ENCODE measurements at places on chromosomes 2 and 18.

GRCh38 chr2:170180031-170180566 is 2.2 kb downstream of the MYO3B start:
- no peak for DNase-seq

GRCh38 chr18:54983041-54983686 is 23.9 kb upstream of the CCDC68 start:
- DNase-seq, result peak; percentile 37

- no peak for DNase-seq
Observed at GRCh38 chr2:25041307-25041927, 459 bp upstream of the EFR3B start.

DNA sequence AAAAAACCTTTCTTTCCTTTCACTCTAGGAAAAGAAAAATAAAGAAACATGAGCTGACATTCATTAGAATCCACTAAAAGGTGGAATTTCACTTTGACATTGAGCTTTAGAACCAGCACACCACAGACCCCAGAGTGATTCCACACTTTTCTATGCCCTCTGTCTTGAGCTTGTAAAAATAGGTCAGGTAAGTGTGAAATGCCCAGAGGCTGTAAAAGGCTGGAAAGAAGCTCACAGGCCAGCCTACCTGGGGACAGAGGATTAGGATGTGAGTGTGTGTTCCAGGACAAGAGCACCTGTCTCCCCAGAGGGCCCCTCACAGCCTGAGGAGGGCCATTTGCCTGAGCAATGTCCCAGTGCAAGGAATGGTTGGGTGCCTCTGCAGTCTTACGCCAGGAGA is 56.3 kb upstream of the MYO3B start:
- no peak for DNase-seq

GRCh38 chr2:206225435-206226232 is 48.8 kb upstream of the ZDBF2 start:
- no peak for DNase-seq

GRCh38 chr2:231384970-231385369 is 10.5 kb upstream of the B3GNT7 start:
- no peak for DNase-seq

DNA sequence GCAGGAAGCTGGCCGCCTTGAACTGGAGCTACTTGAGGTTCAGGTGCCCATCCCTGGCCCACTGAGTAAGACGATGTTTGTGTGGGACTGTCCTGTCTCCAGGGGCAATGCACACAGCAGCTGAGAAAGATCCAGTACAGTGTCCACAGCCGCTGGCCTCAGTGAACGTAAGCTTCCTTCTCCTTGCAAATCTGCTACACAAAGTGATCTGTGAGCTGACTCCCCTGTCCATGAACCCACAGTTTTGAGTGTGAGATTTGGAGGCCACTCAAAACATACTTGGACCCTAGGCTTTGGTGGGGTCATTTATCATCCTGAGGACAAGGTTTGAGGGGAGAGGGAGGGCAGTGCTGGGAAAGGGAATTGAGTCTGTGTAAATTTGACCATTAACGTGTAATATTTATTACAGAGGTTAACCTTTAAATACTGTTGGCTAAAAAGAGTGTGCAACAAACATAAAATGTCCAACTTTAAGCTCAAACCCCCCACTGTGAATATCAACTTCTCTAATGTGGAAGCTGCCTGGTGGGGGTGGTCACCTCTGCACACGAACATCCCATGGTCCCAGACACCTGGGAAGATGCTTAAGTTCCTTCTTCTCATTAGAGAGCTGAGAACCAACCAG is 4.9 kb upstream of the CYS1 start:
- no peak for DNase-seq

GRCh38 chr2:118830118-118830517 is 17.3 kb downstream of the EN1 start:
- DNase-seq, result no peak

DNA sequence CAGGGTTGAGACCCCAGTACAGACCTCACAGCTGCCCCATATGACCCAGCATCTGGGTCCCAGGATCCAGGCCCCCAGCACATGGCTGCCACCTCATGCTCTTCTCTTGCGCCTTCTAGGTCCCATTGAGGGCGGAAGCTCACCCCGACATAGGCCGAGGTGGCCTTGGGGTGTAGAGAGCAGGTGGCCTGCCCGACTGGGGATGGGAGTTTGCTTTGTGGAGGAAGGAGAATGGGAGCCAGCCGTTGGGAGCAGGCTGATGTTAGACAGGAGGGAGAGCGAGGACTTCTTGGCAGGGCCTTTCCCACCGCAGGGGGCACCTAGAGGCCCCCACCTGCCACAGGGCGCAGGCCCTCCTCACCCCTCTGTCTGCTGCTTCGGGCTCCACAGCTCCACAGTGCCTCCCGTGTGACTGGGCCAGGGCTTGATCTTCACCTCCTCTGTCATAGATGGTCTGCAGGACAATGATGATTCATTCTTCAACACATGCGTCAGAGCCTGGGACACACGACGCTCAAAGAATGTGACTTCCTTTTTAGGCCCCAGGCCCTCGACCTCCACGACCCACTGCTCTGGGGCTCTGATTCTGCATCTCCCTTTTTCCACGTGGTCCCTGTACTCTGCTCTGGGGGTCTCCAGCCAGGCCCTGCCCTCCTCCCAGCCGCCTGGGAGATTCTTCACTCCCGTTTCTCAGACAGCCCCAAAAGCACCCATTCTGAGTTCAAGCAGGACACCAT is 86.6 kb upstream of the ODC1 start:
- DNase-seq, result no peak

- no peak for DNase-seq
Observed at GRCh38 chr2:53210538-53210937, 557.1 kb upstream of the CHAC2 start.

GRCh38 chr2:240247241-240247867 is 106.9 kb upstream of the OTOS start:
- no peak for DNase-seq

- DNase-seq, result no peak
Observed at GRCh38 chr2:225076125-225076524, 33.9 kb upstream of the DOCK10 start.

Measured in AG04450 (cell line).